ENCODE measurements at places on chromosomes 3 and 15.

DNA sequence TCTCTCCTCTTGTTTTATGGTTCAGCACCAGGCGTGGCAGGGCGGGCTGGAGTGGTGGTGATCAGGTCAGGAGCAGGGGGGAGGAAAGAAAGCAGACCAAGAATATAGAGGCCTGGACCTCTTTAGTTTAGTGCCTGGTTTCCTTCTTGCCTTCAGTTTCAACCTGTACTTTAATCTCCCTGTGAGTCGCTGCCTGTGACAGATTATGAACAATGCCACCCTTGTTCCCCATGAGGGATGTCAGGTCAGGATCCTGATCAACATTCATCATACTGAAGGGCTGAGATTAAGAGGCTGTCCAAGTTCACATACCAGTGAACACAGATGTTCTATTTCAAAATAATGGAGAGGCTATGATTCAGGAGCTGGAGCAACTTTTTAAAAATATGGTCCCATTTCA, 11.4 kb downstream of the ENTPD3 start:
- no peak for DNase-seq

DNA sequence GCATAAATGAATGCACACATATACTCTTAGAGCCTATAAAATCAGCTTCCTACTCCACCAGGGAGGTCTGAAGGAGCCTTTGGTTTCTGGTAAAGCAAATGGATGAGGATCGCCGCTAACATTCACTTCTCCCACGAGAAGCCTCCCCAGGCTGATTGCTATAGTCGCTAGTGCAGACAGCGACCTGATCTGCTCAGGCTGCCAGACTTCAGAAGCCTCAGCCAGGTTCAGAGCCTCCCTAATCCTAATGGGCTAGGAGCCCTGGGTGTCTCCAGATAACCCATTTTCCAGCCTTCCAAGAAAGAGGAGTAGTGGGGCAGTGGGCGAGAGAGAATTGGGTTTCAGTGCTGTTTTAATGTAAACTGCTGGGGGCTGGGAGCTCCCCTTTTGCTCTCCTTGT, 35.4 kb downstream of the TPM1 start:
- DNase-seq: no peak

GRCh38 chr3:44055951-44056350, 185.7 kb upstream of the TOPAZ1 start:
- DNase-seq: no peak

DNA sequence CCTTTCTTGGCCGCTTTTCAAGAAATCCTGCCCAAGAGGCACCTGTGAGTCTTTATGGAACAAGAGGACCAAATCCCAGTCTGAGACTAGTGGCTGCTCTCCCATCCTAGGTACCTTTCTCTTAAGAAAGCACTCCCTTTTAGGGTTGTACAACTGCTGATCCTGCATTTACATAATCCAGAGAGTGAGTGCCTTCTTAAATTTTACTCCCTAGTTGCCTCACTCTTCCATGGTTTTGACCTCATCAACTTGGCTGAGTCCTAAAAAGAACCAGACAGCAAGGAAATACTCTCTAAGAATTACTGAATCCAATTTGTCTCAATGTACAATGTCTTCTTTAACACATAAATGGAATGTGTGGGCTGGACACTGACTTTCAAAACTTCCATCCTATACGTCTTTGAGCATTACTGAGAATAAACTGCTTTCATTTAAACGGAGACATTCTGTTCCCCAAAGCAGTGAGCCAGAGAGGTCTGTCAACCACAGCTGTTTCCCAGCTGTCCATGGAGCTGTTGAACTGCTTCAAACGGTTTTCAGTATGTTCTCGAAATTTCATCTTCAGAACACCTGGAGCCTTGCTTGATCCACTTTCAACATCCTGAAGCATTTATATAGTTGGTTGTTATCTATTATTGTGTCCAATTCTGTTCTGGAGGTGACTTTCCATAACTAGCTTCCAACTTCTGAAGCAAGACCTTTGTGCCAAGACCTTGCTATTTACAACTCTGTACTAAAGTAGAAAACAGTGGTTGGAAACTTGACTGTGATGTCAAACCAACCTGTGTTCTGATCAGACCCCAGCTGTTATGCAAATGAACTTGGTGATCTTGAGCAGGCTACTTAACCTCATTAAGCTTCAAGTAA, 179.1 kb downstream of the SLC9A9 start:
- no peak for DNase-seq

GRCh38 chr15:74430510-74430951, 3.2 kb downstream of the SEMA7A start:
- no peak for DNase-seq

DNA sequence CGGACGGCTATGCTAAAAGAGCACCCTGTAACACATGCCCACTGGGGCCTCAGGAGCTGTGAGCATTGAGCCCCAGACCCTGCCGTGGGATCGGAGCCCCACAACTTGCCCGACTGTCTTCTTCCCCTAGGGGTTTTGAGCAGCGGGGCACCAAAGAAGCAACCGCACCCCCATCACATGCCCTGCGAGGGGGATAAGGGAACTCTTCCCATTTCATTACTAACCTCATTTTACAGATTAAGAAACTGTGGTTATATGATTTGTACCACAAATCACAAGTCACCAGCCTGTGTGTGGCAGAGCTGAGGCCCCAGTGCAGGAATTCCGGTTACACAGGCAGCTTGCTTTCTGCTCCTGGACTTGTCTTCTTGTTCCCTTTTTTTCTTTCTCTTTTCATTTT, 86.2 kb downstream of the CD47 start:
- no peak for DNase-seq

GRCh38 chr3:5735896-5736295, 548.4 kb downstream of the EDEM1 start:
- DNase-seq: no peak

DNA sequence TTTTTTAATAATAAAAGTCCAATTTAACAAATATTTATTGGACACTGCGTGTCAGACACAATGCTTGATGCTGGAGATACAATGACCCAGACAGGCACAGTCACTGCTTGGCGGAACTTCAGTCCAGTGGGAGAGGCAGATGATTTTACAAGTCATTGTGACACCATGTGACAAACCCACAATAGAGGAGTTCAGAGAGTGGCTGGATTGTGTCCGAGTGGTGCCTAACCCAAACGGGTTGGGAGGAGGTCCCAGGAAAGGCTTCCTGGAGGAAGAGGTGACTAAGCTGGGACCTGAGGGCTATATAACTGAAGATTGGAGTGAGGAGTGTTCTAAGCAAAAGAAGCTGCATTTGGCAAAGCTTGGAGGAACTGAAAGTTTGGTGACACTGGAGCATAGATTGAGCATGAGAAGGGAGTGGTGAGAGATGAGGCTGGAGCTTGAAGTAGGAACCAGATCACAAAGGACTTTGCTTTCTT, 41.4 kb downstream of the CRTC3 start:
- no peak for DNase-seq

- no peak for DNase-seq
Observed at GRCh38 chr3:35739964-35740527, 100.7 kb downstream of the ARPP21 start.

GRCh38 chr3:9141928-9142289, 107.5 kb downstream of the SRGAP3 start:
- no peak for DNase-seq

DNA sequence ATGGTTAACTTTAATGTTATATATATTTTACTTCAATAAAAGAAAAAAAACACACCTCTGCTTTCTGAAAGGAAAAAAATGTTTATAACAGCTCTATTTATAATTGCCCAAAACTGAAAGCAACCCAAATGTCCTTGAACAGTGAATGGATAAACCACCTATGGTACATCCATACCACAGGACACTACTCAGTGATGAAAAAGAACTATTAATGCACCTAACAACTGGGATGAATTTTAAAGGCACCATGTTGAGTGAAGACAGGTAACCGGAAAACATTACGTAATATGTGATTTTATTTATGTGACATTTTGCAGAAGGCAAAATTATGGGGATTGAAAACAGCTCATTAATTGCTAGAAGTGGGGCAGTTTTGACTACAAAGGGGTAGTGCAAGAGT, 23.8 kb upstream of the FOXP1 start:
- DNase-seq: no peak

- no peak for DNase-seq
Observed at GRCh38 chr3:48561045-48561736, 2.4 kb downstream of the UCN2 start.

GRCh38 chr3:59253523-59253922, 203.7 kb upstream of the CFAP20DC start:
- no peak for DNase-seq

- no peak for DNase-seq
Observed at GRCh38 chr3:137294839-137295238, 337.1 kb downstream of the IL20RB start.

DNA sequence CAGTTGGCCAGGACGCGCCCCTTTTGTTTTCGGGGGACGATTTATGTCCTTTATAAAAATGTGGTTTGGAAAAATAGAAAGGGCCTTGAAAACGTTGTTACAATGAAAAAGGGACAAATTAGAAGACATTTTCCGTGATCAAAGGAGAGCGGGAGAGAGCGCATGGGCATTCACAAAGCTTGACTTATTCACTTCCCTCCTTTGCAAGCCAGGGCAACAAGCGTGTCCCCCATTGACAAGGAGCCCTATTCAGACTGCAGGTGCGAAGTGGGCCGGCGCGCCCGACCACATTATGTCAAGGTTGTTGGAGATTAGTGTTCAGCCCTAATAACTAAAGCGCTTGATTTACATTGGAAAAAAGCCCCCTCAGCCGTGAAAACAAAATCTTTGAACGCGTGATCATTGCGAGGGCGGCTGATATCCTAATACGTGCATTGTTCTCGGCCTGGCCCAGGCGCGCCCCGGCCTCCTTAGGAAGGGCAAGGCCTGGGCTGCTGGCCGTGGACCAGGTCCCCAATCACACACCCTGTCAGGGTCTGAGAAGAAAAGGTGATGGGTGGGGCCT, 25.9 kb downstream of the ZIC4 start:
- no peak for DNase-seq

- no peak for DNase-seq
Observed at GRCh38 chr3:173876476-173876875, 478.9 kb downstream of the NLGN1 start.

GRCh38 chr3:141392897-141393734, 24.8 kb downstream of the ZBTB38 start:
- DNase-seq: no peak

DNA sequence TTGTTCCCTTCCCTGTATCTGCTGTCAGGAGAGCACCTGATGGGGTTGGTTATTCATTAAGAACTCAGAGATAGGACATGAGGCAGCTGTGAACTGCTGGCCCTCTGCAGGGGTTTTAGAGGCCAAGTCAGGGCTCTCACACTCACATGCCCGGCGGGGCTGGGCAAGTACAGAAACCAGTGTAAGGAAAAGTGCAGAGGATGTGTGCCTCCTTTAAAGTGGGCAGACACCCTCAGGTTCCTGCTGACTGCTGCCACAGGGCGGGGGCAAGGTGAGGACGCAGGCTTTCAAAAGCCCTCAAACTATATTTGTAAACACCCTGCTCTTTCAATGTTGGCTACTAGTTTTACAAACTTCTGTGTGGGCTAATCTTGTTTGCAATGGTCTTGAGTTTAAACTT, 22.4 kb downstream of the CXCR6 start:
- no peak for DNase-seq

DNA sequence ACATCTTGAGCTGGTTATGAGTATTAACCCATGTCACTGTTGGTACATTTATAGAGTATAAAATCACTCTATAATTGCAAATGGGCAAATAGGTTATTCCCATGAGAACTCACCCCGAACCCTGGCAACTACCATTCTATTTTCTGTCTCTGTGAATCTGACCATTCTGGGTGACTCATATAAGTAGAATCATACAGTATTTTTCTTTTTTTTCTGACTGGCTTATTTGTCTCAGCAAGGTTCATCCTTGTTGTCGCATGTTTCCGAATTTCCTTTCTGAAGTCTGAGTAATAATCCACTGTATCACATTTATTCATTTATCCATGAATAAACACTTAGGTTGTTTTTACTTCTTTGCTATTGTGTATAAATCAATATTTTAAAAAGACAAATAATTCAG, 59.9 kb upstream of the CHRM5 start:
- no peak for DNase-seq

DNA sequence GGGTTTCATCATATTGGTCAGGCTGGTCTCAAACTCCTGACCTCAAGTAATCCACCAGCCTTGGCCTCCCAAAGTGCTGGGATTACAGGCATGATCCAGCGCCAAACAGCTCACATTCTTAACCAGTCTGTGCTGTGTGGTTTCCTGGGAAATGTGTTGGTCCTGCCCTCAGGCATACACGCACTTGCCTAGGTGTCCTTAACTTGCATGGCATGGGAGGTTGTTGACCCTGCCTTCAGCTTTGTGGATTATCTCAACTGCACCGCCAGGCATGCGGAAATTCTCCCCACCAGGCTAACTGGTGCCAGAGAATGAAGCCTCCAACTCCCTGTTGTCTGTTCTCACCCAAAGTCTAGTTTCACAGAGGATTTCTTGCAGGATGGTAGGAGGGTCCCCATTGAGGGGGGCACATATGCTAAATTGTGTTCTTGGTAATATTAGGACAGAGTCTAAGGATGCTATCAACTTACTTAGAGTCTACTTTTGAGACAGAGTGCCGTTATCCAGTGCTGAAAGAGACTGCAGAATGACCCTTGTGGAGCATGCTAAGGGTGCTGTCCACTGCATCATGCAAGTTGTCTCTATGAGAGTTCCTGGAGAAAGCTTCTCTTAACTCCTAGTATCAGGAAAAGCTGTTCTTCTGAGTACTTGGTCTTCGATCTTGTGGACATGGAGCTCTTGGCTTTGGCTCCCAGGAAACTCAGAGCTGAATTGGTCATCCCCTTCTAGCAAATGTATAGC, 61.6 kb upstream of the EIF1B start:
- DNase-seq: no peak
